Stimulated activated CD8-positive, alpha-beta memory T cell treated with anti-CD3 and anti-CD28 coated beads, Interleukin-4, amount 100 ng/mL, for 4 hours (primary cell): ENCODE measurements at places on chromosomes 16 and 17.

DNA sequence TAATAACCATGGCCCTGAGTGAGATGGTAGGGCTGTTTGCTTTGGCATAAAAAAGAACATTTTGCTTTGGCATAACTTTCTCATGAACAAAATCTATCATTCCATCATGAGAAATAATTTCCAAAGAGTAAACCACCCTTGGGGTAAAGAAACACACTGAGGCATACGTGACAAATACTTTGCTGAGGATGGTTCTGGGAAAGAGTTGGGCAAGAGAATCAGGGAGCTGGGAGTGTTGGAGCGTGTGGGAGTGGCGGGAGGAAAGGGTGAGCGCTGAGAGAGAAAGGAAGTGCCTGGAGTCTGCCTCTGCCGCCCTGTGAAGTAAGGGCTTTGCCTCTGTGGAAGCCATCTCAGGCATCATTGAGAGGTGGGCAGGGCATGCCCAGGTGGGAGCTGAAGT is 60.2 kb upstream of the ARHGAP44 start:
- no peak for DNase-seq

DNA sequence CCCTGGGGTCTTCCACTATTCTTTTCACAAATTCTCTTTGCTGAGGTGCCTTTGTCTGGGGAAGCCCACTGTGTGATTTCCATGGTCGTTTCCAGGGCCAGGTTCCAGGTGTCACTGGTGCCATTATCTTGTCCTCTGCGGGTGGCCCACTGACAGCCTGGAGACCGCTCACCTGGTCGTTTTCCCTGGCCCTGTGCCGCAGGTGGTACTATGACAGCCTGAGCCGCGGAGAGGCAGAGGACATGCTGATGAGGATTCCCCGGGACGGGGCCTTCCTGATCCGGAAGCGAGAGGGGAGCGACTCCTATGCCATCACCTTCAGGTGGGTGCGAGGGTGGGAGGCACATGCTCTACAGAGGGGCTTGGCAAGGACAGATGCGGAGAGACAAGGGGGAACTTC is 98.9 kb downstream of the SDR42E1 start:
- DNase-seq: no peak

- DNase-seq: no peak
Measured at GRCh38 chr17:3688852-3689261, 7.1 kb downstream of the P2RX5 start.

DNA sequence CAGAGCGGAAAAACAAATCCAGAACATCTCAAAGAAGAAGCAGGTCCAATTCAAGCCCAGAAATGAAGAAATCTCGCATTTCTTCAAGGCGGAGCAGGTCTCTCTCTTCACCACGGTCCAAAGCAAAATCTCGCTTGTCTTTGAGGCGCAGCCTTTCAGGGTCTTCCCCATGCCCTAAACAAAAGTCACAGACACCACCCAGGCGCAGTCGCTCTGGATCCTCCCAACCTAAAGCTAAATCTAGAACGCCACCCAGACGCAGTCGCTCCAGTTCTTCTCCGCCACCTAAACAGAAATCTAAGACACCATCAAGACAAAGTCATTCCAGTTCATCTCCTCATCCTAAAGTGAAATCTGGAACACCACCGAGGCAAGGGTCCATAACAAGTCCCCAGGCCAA is 10.3 kb downstream of the SRRM2 start:
- DNase-seq: no peak

DNA sequence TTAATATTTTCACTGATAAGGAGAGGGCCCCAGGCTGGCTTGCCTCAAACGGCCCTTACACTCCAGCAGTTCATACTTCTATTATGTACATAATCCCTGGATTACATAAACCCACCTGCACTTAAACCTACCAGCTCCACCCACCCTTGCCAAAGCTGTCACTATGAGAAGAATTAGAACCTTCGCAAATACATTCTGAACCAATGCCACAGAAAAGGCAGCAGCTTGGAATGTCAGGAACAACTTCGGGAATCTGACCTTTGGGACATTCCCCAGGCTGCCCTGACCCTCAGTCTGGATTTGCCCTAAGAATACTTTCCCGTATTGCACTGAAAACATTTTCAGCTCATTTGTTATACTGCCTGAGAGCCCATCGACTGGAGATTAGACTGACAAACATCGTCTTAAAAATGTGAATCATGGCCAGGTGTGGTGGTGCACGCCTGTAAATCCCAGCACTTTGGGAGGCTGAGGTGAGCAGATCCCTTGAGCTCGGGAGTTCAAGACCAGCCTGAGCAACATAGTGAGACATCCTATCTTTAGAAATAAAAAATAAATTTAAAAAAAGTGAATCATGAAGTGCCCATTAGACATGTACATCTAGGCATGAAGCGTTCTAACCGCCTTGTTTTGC is 21.0 kb upstream of the SEC14L1 start:
- no peak for DNase-seq

- no peak for DNase-seq
Measured at GRCh38 chr16:57620335-57621231, 7.8 kb upstream of the ADGRG1 start.

DNA sequence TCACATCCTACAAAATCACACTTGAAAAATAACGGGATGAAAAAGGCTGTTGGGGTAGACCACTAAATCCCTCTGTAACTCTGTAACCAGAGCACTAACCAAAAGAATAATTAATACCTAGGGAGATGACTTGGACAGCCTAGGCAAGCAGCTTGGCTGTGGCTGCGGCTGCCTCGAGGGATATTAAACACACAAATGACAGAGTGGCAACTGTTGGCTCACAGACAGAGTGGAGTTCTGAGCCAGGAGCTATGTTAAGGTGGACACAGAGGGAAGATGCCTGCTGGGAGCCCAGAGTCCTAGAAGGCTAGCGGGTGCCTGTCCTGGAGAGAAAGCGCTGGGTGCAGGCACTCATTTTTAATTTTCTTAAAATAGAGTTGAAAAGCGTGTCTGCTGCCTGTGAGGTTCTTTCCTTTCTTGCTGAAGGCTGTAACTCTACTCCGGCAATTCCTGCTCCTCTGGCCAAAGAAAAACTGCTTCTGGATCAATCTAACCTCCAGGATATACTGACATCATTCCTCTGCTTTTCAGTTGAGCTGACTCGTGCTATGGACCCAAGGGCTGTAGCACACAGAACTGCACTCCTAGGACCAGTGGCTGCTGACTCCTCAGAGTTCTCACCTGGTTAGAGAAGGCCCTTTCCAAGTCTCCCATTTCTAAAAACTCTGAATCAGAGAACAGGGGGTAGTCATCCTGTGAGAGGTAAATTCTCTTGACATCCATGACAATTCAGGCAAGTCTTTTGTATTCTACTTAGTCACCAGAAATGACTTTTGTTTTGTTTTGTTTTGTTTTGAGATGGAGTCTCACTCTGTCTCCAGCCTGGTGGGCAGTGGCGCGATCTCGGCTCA is 147.9 kb downstream of the STX8 start:
- no peak for DNase-seq

DNA sequence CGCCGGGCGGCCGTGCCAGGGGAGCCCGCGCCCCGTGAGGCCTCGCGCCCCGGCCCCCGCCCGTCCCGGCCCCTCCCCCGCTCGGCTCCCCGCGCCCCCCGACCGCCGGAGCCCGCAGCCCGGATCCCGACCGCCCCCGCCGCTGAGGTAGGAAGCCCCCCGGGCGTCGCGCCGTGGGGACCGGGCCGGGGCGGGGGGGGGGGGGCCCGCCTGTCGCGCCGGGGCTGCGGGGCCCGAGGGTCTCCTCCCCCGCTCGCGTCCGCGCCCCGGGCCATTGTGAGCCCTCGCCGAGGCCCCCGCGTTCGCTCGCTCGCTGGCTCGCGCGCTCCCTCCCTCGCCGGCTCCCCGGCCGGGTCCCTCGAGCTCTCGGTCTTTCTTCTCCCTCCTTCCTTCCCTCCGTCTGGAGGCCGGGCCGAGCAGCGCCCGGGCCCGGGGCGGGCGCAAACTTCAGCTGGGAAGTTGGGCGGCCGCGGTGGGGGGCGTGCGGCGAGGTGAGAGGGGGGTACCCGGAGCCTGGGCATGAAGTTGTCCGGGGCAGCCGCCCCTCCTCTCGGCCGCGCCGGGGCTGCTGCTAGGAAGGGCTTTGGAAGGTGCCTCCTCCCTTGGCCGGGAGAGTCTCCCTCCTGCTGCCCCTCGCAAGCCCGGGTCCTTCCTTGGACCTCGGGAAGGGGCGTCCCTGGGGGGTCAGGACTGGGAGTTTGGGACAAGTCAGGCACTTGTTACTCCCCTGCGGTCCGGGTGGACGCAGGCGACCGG is 419 bp downstream of the GLIS2 start:
- no peak for DNase-seq

DNA sequence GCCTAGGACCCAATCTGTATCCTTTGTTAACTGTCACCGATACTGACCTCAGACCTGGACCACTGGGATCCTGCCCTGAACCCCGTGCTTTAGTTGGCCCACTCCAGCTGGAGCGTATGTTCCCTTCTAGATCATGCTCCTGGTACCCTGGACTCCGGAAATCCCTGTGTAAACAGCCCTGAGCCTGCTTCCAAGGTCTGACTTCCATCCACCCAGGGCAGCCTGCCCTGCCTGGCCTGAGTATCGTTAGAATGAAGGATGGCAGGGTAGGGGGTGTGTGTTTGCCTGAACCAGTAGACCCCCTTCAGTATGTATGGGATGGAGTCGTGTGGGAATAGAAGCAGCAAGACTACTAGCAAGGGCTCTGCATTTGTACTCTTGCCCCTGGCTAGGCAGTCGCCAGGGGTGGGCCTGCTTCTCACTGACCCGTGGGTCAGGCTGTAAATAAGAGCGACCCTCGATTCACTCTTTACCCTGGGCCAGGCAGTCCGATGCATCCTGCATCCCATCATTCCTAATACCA is 691 bp upstream of the TMEM98 start:
- DNase-seq: no peak

- no peak for DNase-seq
Measured at GRCh38 chr17:50210240-50211225, 9.1 kb upstream of the COL1A1 start.

GRCh38 chr16:70364399-70364798 is 17.7 kb downstream of the DDX19A start:
- DNase-seq: no peak

- no peak for DNase-seq
Measured at GRCh38 chr17:66416207-66416940, 114.0 kb downstream of the PRKCA start.

GRCh38 chr16:18984435-18985005 is 786 bp downstream of the TMC7 start:
- DNase-seq: no peak

DNA sequence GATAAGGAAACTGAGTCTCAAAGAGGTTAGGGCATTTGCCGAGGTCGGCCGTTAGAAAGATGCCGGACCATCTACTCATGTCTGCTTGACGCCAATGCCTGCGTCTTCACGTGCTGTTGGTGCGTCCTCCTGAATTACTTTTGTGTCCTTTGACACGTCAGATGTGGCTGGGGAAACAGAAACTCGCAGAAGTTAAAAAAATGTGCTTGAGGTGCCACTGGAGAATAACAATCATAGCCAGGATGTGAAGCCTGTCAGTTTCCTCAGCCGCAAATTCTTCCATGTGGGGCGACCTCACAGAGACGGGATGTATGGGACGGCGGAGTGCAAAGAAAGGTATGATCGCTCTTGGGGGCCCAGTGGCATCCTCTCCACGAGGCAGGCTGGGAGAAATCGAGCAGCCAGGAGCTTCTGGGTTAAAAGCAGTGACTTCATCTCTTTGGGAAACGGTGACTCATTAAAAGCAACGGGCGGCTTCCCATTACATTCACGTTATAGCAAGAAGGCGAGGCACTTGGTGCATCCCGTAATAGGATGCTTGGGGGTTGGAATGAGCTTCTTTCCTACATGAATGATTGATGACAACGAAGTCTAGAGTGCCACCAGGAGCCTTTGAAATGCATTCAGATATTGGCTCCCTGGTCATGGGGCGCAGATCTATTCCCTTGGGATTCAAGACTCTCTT is 67.8 kb downstream of the BMERB1 start:
- DNase-seq: no peak

- no peak for DNase-seq
Measured at GRCh38 chr17:63634163-63634562, 11.9 kb downstream of the MAP3K3 start.

GRCh38 chr17:77802333-77802615 is 156.2 kb upstream of the TNRC6C start:
- DNase-seq: no peak

DNA sequence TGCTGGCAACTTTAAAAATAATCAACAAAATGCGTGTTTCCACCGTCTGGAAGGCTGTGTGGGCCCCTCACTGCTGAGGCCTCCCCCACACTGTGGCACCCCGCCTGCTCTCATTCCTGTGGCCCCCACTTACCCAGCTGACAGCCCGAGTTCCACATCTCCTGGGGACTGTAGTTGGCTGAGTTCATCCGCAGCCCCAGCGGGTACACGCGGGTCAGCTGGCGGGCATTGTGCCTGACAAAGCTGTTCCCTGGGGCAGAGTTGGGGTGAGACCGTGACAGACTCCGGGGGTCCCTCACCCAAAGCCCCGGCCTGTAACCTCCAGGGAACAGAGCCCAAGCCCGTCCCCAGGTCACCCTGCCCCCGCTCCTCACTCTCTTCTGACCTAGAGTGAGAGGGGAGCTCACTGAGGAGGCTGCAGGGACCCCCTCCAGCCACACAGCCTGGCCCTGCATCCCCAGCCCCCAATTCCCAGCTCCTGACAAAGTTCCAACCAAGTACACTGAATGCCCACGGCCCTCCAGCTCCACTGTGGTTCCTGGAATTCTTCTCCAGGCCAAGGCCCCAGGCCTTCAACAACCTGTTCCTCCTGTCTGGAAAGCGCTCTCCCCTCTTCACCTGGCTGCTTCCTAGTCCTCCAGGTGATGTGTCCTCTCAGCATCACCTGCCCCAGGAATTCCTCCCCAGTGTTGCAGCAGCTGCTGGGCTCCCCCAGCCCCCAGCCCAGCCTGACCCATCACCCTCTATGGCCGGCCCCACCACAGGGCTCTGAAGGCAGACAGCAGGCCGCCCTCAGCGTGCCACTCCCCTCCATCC is 18.0 kb downstream of the PLCD3 start:
- DNase-seq: no peak

GRCh38 chr16:55439101-55439690 is 39.8 kb upstream of the MMP2 start:
- DNase-seq: no peak
